ENCODE measurements at places on chromosomes 5 and 9.
A peak's percentile ranks its signal among the peaks of the same experiment; 100 is the strongest.

DNA sequence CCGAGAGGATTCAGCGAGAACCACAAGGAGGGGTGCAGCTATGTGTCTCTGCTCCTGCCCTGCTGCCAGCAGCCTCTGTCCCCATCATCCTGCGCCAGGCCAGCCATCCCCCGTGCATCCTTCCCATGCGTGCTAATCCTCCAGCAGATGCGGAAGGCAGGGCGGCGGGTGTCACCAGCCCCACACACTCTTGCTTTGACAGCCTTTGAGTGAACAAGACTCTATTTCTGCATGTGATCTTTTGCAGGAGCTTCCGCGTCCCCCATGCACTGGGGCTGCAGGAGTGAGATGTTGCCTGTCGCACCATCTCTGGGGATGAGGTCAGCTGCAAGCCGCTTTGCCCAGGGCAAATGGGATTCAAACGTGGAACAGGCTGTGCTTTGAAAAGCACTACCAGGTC lies 58.0 kb upstream of the OLFM1 start:
- no peak for DNase-seq

DNA sequence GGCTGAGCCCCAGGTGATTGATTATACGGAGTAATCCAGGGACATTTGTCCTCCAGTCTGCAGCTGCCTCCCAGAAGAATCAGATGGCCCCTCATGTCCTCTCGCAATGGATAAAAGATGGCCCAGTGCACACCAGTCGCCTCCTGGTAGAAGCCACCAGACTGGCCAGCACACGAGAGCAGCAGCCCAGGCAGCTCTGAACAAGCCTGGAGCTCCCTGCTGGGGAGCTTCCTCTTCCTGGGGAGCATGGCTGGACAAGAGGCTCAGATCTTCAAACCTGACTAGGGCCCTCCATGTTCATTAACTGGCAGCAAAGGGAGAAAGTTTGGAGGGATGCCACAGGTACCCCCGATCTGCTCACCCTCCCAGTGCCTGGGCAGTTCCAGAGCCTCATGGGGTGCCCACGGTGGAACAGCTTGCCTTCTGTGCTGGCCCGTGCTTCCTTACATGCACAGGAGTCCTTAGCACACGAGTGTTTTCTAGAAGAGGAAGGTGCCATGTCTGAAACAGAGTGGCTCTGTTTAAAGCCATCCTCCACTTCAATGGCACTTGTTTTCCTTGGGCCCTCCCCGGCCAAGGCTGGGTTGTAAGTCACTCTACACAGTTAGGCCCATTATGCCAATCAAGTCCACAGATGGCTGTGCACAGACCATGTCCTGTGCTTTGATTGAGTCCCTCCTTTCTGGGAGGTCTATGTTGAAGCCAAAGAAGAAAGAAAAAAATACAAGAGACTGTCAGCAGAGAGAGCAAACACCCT lies 75.6 kb downstream of the PRRT1B start:
- no peak for DNase-seq

DNA sequence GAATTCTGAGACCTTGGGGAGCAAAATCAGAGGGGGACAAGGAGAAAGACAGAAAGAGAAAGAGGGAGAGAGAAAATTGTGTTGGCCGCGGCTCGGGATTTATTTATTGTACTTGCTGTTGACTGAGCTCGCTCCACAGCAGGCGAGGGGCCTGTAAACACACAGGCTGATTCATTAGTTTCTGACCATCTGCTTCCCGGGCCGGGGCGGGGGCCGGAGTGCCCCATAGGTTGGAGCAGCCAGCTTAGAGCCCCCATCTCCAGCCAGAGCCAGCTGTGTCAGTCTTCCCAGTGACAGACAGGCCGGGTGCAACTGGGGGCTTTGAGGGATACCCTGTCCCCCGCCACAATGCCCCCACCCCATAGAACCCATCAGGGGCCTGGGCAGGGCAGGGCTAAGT lies 30.9 kb downstream of the NTNG2 start:
- DNase-seq, result no peak

- DNase-seq, result no peak
Observed at GRCh38 chr5:82291420-82291819, 13.3 kb upstream of the RPS23 start.

DNA sequence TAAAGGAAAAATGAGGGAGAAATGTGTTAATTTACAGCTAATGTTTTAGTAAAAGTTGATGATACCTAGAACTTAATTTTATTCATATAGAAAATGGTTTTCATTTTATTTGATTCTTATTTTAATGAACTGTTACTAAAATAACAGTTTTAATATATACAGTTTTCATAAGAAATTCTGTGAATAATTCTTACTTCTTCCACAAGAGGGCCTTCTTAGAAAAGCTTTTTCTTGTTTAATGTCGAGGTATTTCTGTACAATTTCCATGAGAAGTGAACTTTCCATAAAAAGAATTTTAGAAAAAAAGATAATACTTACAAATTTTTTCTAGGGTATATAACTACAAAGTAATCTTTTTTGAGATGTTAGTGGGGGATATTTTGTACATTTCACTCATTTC lies 73.9 kb downstream of the KLF9 start:
- peak; percentile 20 for DNase-seq

GRCh38 chr5:180394031-180394636 lies 41.0 kb upstream of the GFPT2 start:
- DNase-seq, result no peak

GRCh38 chr9:108239696-108240321 lies 616.0 kb downstream of the ACTL7B start:
- no peak for DNase-seq

DNA sequence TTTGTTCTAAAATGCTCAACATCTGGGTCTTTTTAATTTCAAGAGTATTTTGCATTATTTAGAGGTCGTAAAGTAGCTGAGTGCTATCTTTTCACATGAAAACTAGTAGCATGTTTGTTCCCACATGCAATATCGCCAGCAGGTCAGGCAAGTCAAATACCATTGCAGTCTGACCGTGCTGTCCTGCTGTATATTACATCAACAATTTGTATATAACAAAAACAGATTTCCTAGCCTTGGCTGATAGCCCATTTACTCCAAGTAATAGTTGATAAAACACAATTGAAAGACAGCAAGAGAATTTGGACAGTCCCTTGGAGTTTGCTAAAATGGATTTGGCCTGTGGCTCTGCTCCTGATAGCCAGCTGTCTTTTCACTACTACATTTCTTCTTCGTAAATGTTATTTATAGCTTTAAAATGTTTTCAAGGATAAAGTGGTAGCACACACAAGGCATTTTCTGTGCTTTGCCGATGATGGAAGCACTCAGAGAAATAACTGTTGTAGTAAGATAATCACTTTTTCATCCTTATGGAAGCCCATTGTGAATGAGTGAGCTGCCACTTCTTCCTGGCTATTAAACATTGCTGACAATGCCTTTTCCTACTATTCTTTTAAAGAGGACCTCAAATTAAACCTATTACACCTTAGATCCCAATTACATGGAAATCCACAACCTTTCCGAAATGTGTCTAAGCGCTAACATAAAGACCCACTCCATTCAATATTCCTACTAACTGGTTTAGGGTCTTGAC lies 992.1 kb downstream of the MAT2B start:
- DNase-seq, result no peak

DNA sequence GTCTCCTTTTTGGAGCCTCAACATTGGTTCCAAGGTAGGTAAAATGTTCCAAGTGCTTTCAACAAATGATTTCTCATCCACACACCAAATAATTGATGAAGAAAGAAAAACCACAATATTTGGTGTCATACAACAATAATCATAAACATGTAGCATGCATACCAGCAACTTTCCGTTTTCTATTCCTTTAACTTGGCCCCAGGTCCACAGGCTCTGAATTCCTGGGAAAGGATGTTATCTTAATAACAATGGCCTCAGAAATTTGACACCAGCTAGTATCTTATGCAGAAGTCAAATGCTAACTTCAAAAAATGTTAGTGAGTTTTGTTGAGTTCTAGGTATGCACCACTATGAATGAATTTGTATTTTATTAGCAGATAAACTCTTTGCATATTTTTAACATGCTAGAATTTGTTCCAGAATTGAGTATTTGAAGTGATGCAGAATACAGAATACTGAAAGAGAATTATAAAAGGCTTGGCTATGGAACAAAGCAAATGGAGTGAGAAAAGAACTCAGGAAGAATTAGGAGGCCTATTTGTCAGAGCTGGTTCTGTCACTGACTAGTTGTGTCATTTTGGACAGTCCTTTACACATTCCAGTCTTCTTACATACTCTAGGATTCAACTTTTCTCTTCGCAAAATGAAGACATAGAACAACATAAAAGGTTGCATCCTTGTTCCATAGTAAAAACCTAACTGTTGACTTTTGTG lies 435.3 kb upstream of the TNC start:
- no peak for DNase-seq

GRCh38 chr9:75551861-75552260 lies 338.6 kb upstream of the PCSK5 start:
- DNase-seq, result no peak

DNA sequence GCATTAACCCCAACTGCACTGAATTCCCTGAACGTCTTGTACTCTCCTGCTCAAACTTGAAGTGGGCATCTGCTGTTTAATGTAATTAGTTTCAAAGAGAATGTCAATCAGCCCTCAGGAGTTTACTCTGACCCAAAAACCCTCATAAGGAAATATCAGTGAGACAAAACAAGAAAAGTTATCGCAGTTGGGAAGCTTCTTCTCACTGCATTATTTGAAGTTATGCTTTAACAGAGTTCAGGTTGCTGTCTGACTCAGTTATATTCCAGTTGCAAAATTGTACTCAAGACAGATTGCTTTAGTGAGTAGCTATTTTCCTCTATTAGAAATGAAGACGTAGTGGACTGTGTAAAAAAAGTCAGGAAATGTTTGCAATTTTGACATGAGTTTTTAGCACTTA lies 52.1 kb downstream of the PPIC start:
- DNase-seq, result no peak

- no peak for DNase-seq
Observed at GRCh38 chr9:112884101-112884500, 6.6 kb downstream of the SLC46A2 start.

- no peak for DNase-seq
Observed at GRCh38 chr5:37816883-37817282, 23.0 kb downstream of the GDNF start.

DNA sequence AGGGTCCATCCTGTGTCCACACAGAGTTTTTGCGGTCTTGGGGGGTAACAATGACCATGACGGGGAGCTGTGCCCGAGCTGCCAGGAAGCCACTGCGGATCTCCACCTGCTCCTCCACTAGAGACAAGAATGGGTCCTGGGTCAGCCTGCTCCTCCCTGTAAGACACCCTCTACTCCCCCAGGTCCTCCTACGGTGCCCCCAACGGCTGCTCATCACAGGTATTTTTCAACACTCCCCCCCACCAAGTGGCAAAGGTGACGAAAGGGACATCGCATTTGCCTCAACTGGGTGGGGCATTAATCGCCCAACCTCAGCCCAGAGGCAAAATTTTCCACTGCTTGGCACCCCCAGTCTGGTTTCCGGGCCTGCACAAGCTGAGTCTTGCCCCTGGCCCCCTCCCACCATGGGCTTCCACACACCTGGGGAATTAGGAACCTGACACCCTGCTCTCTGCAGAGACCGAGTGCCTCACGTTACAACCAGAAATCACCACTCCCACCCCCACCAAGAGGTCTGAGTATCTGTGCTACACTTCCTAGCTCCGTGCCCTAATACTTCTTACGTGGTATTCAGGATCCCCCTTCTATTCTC lies 9.6 kb downstream of the NOL6 start:
- DNase-seq, result no peak

DNA sequence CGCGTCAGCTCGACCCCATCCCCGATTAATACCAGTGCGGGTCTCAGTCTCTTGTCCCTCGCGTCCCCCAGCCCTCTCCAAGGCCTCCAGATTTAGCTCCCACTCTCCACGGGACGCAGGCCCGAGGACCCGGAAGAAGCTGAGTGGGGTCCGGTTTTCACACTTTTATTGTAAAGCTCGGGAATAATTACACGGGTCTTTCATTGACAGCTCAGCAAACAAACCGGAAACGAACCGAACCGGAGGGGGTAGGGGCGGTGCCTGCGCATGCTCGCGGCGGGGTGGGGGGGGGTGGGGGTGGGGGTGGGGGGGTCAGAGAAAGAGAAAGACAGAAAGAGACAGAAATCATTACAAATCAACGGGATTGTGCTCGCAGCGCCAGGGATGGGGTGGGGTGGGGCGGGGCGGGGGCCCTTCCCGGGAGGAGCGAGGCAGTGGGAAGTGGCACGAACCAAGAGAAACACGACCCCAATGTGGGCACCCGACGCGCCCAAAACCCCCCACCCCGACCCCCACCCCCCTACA lies 27.9 kb downstream of the PCDH1 start:
- DNase-seq, result peak; percentile 13

GRCh38 chr5:76457674-76458485 lies 54.8 kb downstream of the IQGAP2 start:
- no peak for DNase-seq

DNA sequence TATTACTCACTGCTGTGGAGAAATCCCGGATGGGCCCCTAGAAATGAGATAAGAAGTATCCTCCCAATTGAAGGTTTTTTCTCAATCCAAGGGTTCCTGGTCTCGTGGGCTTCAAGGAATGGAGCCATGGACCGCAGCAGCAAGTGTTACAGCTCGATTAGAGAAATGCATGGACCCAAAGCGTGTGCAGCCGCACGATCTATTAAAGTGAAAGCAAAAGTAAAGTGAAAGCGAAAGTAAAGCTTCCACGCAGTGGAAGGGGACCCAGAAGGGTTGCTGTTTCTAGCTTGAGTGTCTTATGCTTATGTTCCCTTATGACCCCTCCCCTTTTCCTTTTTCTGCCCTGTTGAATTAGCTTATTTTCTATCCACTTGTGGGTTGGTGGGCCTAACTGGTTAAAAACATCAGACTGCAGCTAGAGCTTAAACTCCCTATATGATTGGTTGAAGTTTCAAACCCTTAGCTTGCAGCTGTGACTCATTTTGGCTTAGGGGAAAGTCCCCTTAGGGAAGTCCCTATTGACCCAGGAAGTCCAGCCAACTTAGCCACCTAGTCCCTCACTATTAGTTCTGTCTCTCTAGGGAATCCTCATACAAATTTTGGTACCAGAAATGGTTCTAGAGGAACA lies 1111.8 kb downstream of the TAF11L14 start:
- DNase-seq, result peak; percentile 40

DNA sequence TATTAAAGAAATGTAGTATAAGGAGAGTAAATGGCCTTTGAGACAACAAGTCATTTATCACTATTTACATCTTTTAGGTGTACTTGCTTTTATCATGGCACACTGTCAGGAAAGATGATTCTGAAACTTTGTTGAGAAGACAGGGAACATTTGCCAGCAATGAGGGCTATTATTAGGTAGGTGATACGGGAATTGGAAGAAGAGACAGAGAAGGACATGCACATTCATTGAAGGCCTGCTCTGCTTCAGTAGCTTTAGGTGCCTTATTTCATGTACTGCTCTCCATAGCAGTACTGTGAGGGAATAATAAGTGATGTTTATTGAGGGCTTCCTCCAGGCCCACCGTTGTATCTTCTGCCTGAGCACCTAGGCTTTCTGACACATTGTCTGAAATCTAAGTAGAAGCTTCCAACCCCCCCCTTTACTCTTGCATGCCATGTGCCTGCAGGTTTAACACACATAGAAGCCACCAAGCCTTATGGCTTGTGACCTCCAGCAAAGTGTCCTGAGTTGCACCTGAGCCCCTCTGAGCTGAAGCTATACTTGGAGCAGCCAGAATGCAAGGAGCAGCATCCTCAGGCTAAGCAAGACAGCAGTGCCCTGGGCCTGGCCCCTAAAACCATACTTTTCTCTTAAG lies 275.2 kb upstream of the VLDLR start:
- DNase-seq, result no peak
